Jurkat, Clone E6-1 (cell line): ENCODE measurements at places on chromosomes 3 and 15.

- no peak for DNase-seq
Measured at GRCh38 chr3:52429779-52430415, 15.0 kb downstream of the SEMA3G start.

GRCh38 chr15:25803036-25803435 lies 60.1 kb downstream of the ATP10A start:
- no peak for DNase-seq

- no peak for DNase-seq
Measured at GRCh38 chr3:140505876-140506275, 172.0 kb upstream of the TRIM42 start.

DNA sequence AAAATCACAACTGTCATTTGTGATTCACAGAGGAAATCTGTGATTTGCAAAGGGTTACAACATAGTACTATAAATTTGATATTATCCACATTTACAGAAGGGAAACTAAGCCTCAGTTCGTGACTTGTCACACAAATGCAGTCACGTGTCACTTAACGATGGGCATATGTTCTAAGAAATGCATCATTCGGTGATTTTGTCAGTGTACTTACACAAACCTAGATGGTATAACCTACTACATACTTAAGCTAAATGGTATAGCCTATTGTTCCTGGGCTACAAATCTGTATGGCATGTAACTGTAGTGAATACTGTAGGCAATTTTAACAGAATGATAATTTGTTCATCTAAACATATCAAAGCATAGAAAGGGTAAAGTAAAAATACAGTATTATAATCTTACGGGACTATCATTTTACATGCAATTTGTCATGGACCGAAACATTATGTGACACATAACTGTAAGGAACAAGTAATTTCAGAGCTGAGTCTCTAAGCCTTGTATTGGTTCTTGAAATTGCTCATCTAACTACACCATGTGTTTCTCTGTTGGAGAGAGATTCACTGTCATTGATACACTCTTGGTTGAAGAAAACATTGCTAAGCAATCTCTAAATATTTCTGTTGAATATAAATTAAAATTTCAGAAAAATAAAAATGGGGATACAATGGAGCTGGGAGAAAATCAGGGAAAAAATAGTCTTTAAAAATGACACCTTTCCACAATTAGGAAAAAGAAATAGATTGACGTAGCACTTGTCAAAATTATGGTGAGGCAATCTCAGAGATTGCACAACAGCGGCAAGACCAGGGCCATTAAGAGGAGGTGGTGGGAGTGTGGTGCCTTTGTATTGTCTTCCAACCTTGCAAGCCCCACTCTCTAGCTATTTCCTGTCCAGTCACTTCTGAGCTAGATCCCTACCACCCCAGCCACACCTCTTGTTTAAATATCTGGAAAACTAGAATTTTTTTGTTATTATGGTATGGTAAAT lies 645.8 kb upstream of the TBL1XR1 start:
- no peak for DNase-seq
